ENCODE measurements at places on chromosomes 4 and X.

- peak; percentile 57 for DNase-seq
These were observed 47.8 kb upstream of the HSD17B10 start for GRCh38 chrX:53481816-53482465.

- no peak for DNase-seq
These were observed 414.5 kb upstream of the ATOH1 start for GRCh38 chr4:93414041-93414550.

DNA sequence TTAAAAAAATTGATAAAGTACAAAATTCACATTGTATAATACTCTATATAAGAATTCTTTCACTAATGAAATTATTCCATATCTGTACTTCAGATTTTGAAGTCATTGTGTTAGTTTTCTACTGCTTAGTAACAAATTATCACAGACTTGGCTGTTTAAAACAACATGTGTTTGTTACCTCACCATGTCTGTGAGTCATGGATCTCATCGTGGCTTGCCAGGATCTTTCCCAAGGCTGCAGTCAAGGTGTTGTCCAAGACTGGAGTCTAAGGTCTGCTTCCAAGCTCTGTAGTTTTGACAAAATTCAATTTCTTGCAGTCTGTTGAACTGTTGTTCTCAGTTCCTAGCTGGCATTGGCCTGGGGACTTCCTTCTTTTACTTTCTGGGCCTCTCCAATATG, 1286.9 kb downstream of the ADGRL3 start:
- DNase-seq: no peak

DNA sequence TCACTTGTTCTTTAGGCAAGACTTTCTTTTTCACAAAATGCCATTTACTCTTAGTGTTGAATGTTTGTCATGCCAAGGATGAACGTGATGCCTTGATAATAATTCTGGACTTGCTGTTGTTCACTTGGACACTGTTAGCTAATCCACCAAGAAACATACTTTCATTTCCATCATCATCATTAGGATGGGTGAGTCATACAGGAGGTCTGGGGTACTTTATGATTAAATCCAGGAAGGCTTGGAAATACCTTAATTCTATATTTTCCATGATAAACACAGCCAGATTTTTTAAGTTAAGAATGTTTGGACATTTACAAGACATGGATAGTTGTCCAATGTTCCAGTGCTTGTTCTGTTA, 260.7 kb upstream of the GIMD1 start:
- no peak for DNase-seq

- DNase-seq: no peak
These were observed 121.3 kb upstream of the S100G start for GRCh38 chrX:16528620-16529019.

GRCh38 chr4:26406346-26406975, 83.8 kb downstream of the CCKAR start:
- DNase-seq: no peak

- DNase-seq: no peak
These were observed 54.6 kb downstream of the MTNR1A start for GRCh38 chr4:186500721-186501304.

DNA sequence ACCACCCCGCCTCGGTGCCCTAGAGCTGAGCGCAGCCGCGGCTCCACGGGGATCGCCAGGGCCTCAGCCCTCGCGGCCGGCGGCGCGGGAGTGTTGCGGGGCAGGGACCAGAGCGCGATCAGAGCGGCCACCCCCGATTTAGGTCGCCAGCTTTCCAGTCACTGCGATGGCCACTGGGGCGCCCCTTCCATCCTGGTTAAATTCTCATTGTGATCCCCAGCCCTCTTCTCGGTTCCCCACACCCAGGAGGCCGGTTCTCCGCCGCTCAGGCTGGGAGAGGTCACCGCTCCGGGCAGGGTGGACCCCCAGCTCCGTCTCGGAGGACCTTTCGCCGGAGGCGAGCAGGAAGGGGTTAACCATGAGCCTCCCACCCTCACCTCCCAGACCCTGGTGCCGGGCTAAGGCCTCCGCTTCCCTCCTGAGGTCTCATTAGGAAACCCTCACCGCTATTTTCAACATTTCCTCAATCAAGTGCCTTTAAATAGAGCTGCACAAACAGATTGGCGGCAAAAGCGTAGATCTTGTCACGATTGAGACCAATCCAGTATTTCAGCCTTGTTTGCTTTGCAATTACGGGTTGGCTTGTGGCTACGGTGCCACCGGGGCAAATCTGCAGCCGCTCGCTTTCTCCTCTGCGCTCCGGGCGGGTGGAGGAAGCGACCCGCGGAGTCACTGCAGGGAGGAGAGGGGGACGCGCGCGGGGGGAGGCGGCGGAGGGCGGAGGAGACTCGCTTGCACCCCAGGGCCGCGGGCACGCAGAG, 8.3 kb upstream of the HAND2 start:
- peak; percentile 38 for DNase-seq

Measured in hepatic stellate cell (primary cell).